ENCODE measurements at places on chromosomes 2 and 18.

DNA sequence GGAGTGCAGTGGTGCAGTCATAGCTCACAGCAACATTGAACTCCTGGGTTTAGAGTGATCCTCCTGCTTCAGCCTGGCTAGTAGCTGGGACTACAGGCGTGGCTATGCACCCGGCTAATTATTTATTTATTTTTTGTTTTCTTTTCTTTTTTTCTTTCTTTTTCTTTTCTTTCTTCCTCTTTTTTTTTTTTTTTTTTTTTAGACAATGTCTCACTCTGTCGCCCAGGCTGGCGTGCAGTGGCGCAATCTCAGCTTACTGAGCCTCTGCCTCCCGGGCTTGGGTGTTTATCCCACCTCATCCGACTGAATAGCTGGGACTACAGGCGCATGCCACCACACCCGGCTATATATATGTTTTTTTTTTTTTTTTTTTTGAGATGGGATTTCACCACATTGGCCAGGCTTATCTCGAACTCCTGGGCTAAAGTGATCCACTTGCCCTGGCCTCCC lies 1.4 kb upstream of the ANXA4 start:
- peak; percentile 19 for DNase-seq

DNA sequence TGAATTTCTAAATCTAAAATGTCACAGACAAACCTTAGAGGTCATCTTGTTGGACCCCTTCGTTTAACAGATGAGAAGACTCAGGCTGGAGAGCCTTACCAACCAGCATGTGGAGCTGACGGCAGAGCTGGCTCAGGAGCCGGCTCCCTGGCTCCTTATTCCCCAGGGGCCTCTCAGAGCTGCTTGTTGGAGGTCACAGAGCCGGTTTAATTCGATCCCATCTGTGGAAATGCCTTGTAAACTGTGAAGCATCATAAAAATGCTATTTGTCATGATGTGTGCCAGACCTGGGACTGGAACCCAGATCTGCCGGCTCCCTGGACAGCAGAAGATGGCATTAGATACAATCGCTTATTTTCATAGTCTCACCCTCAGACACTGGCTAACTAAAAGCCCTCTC lies 8.2 kb upstream of the CIB4 start:
- DNase-seq: peak; percentile 18

DNA sequence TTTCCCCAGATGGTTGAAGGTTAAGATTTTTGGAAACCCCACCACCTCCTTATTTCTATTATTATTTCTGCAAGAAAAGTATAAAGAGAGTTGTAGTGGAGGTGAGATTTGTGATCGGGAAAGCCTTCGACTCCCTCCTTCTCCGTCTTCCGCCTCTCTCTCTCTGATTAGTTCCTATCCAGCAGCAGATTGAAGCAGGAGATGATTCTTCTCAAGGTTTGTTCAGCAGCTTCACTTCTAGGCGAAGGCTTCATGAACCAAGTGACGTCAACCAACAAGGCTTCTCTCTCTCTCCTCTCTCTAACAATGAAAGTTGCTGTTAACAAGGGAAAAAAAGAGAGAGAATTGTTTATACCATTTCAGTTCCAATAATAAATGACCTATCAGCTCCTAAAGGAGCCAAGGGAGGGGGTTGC lies at the start of gene BAZ2B:
BAZ2B (minus strand) TSS at position 263 of the 416 bp plus-strand sequence. CDS start 137,829 bp downstream, outside the sequence.
- peak; percentile 72 for DNase-seq

DNA sequence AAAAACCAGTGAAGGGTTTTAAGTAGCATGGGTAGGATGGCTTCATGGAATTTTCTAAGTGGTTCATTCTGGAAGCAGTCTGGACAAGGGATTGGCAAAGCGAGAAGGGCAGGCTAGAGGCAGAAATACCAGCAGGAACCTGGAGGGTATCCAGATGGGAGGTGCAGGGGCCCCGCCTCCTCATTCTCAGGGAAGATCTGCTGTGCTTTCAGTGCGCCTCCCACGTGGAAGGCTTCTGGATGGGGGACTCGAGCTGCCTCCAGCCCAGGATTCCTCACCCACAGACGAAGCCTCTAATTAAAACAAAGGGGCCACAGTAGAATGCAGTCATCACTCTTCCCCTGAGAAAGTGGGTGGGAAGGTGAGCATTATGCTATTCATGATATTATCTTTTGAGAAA lies 79.8 kb downstream of the VSNL1 start:
- DNase-seq: no peak

- DNase-seq: no peak
These were observed 152.0 kb downstream of the CYRIA start for GRCh38 chr2:16513626-16514025.

- DNase-seq: no peak
These were observed 65.9 kb upstream of the CYTIP start for GRCh38 chr2:157509744-157510143.

DNA sequence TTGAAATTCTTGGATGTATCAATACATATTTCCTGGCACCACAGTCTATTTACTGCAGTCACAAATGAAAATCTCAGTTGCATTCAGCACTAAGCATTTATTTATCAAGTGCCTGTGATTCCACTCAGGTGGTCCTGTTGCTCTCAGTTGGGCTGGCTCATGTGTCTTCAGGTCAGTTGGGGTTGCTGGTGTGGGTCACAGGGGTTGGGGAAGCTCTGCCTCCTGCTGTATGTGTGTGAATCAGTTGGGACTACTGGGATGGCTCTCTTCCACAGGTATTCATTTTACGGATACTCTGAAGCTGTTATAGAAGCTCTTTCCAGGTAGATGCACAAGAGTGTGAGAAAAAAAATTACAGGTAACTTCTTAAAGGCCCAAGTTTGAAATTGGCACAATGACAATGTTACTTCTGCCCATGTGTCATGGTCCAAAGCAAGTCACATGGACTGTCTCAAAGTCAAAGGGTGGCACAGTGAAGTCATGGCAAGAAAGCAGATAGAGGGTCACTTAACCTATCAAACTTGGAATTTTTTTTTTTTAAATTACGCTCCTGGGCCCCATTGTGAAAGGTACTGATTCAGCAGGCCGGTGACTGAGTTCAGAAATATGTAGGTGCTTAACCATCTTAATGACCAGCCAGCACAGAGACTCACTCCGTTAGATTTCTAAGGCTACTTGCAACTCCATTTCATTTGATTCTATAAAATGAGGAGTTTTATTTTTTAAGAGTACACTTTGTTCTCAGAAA lies 249.2 kb upstream of the GCFC2 start:
- DNase-seq: no peak

- DNase-seq: no peak
These were observed 31.2 kb downstream of the VWA3B start for GRCh38 chr2:98118161-98118560.

DNA sequence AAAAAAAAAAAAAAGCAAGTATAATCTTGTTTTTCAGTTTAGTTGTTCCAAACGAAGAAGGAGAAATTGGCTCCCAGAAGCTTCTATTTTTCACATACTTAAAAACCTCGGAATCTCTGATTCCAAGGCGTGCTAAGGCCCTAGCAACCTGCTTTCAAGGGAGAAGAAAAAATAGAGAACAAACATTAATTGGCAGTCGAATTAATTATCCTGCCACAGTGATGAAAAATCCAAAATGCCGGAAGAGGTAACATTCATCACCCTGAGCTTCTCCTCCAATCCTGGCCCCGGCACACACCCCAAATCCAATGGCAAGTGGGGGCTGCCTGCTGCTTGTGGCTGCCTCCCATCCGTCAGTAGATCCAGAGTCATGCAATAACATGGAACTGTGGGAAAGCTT lies 250.2 kb upstream of the CHAC2 start:
- no peak for DNase-seq

DNA sequence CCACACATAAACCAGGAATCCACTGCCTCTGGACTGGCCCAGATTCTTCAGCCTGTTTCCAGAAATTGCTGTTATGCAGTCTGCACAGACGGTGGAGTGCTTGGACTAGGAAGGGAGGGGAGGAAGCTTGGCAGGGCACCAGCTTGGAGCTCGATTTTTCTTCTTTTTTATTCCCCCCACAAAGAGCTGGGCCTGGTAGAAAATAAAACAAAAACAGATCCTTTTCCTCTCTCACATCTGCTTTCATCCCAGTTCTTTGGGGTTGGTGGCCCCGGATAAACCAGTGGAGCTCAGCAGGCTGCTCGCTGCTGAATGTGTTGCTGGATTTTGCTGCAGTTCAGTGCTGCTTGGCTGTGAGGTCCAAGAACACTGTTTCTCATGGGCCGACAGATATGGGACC lies 16.0 kb downstream of the LRRTM1 start:
- DNase-seq: no peak

DNA sequence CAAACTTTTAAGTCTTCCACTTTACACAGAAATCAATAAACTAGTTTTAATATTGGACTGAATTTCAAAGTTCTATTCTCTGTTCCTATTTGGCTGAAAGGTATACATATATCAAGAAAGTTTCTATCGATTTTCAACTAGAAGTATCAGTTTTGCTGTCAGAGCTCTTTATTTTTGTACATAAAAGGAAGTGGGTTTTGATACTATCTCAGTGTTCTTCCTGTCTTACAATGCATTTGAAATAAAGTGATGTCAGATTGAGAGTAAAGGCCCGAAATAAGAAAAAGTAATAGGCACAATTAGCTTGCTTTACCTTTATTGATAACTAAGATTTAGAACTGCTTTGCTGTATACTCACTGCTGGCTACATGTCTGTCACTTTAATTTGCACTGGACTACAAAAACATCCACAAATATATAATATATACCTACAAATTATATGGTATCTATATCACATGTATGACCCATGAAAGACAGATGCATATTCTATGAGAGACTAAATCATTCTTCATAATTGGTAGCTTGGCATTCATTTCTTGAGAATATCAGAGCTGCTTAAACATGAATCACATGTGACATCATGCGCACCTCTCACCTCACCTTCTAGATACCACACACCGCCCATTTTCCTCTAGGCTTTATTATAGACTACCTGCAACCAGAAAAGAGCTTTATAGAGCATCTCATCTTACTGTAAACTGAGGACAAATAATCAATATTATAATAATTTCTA lies 83.6 kb downstream of the ASXL2 start:
- DNase-seq: no peak

GRCh38 chr2:18820966-18821365 lies 231.6 kb upstream of the NT5C1B start:
- DNase-seq: no peak

DNA sequence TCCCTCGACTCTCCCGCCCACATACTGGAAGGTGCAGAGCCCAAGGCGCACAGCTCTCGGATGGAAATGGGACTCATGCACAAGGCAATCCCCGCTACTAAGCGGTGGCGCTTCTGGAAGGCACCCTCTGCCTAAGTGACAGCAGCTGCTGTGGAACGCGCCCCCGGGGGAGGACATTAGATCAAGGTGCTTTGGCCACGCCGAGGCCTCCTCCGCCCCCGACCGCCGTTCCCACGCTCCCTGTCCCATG lies 202 bp downstream of the MCEE start:
- DNase-seq: no peak

- DNase-seq: no peak
These were observed 47.7 kb downstream of the EMX1 start for GRCh38 chr2:72965016-72965415.

DNA sequence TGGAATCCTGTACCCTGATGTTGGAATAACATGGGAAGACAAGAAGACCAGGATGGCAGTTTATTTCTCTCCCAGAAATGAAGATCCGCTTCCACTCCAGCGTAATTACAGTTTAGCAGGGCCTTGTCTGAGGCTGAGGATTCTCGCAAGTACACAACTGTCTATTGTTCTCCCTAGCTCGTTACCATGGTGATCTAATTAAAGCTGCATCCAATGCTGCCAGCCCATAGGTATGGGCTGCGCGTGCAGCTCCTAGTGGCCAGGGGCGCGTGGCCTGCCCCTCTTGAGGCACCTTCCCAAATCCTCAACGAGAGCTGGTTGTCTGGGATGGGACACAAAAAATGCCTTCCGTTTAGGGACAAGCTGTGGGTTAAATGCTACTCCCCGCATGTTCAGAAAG lies 344.9 kb downstream of the CYRIA start:
- no peak for DNase-seq

- peak; percentile 42 for DNase-seq
These were observed 45.2 kb upstream of the NYAP2 start for GRCh38 chr2:225354281-225354774.

DNA sequence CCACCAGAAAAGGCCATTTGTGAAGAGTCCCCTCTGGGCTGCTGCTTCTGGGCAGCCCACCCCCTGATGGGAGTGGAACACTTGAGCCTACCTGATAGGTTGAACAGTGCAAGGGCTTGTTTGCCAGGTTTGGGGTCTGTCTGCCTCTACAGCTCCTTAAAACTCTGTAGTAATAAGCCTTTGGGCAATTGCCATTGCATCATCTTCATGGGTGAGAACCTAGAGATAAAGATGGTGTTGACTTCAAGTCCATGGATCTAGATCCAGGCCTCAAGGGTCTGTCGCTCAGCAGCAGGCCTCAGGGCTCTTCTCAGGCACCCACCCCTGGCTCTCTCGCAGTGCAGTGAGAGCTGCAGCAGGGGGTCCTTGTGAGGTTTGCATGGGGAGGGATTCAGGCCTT lies 47.1 kb upstream of the MCFD2 start:
- DNase-seq: no peak

DNA sequence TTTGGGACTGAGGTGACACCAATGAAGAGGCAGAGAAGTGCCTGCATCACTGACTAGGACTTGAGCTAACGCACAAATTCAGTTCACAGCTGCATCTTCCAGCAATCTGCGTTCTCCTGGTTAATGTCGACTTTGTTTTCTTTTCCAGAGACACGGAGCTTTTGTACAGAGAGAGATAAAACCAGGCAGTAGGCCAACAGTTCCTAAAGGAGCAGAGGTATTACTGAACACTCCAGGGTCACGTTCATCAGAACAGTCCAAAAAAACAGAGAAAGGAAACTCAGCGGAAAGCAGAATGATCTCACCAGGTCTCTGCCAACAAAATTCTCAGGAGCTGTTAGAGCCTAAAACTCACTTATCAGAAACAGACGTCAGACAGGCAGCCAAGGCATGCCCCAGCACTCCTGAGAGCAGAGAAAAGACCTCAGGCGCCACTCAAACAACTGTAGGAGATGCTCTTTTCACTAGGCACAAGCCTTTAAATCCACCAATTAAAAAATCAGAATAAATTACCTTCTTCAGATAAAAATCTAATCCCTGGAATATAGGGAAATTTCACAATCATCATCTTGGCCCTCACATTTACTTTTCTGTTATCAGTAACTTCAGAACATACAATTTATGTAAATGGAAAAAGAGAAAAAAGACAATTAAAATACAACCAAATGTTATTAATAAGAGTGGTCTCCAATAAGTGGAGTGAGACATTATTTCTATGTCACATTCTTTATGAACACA lies 95.9 kb upstream of the SPTBN1 start:
- DNase-seq: peak; percentile 40

GRCh38 chr2:119062179-119062578 lies 96.4 kb downstream of the C1QL2 start:
- no peak for DNase-seq

GRCh38 chr2:223114170-223114569 lies 62.2 kb downstream of the KCNE4 start:
- no peak for DNase-seq

GRCh38 chr18:63149302-63149587 lies 170.3 kb downstream of the BCL2 start:
- no peak for DNase-seq

GRCh38 chr2:54059504-54059903 lies 55.9 kb upstream of the ACYP2 start:
- no peak for DNase-seq

- DNase-seq: no peak
These were observed 38.8 kb downstream of the AQP4 start for GRCh38 chr18:26826656-26827235.

Data from fibroblast of gingiva (primary cell).